ENCODE measurements at places on chromosomes 2 and 18.

DNA sequence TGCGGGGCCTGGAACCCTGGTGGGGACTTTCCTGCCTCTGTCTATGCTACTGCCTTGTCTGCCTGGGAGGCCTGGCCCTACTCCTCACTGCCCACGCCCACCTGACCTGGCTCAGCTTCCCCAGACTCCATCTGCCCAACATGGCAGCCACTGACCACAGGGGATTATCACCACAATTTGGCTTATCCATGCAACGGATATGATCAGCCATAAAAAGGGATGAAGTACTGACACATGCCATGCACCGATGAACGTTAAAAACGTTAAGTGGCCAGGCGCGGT, 5.9 kb upstream of the KCNF1 start:
- no peak for DNase-seq

DNA sequence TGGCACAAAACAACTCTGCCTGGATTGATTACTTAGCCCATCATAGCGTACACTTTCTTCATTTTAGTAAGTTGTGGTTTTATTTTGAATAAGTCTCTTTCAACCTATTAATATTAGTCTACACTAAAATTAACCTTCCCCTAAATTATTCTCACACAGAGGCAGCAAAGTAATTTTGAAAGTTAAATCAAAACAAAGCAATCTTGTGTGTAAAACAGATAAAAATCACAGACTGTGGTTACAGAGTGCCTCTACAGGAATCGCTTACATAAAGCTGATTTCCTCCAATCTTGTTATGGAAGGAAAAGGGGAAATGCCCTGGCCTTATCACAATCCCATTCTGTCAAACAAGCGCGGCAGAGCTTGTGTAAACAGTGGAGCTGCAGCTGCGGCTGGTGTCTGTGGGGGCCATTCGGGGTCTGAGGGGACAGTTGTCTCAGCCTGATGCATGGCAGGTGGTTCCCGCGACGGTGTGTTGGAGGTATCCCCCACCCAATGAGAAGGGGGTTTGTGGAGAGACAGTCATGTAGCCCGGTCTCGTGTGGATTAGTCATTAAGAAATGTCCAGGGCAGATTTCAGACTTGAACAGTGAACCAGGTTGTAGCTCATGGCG, 42.1 kb downstream of the BCL2L11 start:
- no peak for DNase-seq

- DNase-seq: no peak
Observed at GRCh38 chr2:204031056-204031455, 94.5 kb downstream of the ICOS start.

GRCh38 chr18:59009846-59010245, 129.8 kb upstream of the SEC11C start:
- DNase-seq: no peak

DNA sequence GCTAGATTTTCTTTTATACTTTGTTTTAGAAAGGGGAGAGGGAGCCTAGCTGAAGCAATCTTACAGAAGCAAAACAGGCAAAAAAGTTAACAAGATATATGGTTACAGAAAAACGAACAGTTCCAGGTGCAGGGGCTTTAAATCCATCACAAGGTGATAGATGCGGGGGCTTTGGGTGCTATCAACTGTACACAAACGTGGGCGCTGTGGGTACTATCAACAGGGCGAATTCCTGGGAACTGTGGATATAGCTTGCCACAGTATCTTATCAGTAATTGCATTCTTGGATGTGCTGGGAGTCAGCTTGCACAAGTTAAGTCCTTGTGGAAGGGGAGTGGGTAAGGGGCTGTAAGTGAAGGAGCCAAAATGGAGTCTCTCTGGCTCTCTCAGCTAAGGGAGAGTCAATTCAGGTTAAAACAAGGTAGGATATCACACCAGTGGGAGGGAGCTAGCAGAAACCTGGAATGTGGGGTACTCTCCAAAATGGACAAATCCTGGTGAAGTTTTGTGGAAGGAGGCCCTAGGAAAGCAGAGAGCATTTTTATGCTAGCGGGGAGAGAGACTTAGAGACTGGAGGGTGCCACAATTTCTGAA, 325.8 kb upstream of the SPHKAP start:
- DNase-seq: no peak

DNA sequence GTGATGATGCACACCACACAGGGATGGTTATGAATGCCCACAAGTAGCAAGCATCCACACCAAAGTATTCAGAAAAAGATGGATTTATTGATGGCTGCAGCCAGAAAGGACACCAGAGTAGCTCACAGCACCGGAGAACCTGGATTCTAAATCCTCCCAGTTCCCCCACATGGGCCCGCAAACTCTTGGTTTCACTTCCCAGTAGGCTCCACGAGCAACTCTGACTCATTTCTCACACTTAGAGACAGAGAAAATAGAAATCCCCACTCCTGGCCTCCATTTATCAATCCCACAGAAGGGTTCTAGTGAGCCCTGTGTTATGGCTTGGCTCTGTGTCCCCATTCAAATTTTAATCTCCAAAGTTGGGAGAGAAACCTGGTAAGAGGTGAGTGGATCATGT, 426.7 kb upstream of the MYT1L start:
- no peak for DNase-seq

Data from stimulated activated CD4-positive, alpha-beta T cell treated with anti-CD3 and anti-CD28 coated beads, Interleukin-12 subunit alpha, Interleukin-12 subunit beta, amount 100 ng/mL, for 24 hours (primary cell).